ENCODE measurements at places on chromosomes 16 and 17.
A peak's percentile ranks its signal among the peaks of the same experiment; 100 is the strongest.

- no peak for DNase-seq
Observed at GRCh38 chr17:18028114-18028951, 10.6 kb downstream of the ATPAF2 start.

GRCh38 chr16:56615353-56615752 is 7.0 kb downstream of the MT2A start:
- no peak for DNase-seq

GRCh38 chr16:168424-168823 is 2.6 kb downstream of the HBM start:
- DNase-seq = no peak

DNA sequence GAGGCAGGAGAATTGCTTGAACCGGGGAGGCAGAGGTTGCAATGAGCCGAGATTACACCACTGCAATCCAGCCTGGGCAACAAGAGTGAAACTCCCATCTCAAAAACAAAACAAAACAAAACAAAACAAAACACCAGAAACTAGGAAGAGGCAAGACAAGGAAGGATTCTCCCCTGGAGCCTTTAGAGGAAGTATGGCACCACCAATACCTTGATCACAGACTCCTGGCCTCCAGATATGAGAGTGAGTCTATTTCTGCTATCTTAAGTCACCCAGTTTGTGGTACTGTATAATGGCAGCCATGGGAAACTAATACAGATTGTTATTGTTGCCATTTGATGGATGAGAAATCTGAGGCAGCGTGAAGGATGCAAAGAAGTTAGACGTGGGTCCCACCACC is 14.6 kb upstream of the CPPED1 start:
- no peak for DNase-seq

GRCh38 chr16:83272843-83273242 is 534.9 kb upstream of the HSBP1 start:
- DNase-seq = no peak

DNA sequence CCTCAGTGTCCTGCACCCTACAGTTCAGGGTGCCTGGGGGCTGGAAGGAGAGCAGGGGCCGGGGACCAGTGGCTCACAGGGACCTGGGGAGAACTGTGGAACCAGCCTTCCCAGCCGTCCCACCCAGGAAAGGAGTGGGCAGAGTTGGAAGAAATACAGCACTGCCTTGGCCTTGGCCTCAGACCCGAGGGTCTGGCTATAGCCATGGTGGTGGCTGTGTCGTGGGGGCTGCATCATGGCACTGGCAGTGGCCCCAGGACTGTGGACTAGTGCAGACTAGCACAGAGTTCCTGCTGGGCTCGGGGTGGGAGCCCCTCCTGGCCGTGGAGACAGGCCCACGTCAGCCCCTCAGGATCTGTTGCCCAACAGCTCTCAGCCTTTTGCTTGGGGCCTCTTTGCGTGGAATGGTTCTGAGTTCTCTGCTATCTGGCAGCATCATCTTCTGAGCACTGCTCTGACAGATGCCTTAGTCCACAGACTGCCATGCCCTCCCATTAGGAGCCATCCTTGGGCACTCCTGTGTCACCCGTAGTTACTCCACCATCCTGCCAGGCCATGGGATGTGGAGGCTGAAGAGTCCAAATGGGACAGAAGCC is 12.6 kb upstream of the DNASE1 start:
- no peak for DNase-seq

GRCh38 chr17:48013876-48014594 is 23.6 kb downstream of the COPZ2 start:
- no peak for DNase-seq

GRCh38 chr16:66054095-66054494 is 312.4 kb upstream of the CDH5 start:
- DNase-seq = no peak

GRCh38 chr17:43907998-43908721 is 824 bp upstream of the MPP2 start:
- DNase-seq = peak; percentile 53

- DNase-seq = no peak
Observed at GRCh38 chr17:31660684-31661083, 198.4 kb downstream of the COPRS start.

DNA sequence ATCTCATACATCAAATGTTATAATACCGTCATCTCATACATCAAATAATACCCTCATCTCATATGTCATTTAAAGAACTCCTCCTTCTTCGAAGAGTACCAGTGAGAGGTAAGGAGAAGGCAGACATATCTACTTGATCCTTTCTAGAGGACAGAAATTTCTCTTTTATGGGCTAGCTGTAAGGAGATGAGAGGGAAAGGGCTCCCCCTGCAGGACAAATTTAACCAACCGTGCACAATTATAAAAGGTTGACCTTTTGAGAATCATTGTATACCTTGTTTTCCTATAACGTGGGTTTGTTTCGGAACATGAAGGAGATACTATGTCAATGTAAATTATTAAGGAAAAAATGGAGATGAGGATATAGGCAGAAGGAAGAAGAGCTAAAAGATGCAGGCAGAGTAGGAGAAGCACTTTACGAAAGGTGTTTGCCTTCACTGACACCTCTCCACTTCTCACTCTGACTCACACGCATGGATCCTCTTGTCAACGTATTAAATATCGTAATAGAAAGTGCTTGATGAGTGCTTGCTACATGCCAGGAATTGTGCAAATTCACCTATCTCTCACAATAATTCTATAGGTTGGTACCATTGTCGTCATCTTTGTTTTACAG is 465.9 kb upstream of the ERCC4 start:
- no peak for DNase-seq

DNA sequence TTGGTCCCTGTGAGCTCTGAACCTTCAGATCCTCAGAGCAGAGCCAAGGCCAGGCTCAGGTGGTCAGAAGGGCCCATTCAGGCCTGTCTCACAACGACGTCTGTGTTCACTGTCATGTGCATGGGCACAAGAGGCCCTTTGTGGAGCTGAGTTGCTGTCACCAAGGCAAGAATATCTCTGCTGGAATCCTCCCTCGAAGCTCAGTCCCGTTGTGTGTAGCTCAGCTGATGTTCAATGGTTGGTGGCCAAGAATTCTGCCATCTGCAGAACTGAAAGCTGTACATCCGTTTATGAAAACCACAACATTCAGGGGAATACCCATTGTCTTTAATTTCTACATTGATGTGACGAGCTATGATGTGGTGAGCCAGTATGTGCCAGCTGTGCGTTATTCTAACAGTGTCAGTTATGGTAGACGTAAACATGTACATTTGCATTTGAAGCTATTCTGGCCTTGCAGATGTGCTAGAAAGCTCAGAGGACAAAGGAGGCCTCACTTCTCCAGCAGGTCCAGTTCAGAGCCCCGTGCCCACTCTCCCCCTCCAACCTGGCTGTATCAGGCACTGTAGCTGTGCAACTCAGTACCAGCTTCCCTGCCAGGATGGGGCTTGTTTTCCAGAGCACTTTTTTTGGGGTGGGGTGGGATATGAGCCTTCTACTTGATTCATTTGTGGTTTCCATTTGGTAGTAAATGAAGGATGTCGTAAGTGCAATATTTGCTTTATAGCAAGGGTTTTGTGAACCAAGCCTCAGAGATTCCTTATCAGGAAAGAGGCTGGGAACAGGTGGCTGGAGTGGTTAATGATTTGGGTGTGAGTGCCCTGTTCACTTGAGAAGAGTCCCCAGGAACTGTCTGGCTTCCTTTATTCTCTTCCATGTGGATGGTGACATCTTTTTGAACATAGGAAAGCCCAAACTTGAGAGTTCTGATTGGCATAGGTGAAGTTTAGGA is 56.1 kb downstream of the B9D1 start:
- no peak for DNase-seq

GRCh38 chr17:58302919-58303585 is 22.3 kb upstream of the MPO start:
- DNase-seq = no peak

DNA sequence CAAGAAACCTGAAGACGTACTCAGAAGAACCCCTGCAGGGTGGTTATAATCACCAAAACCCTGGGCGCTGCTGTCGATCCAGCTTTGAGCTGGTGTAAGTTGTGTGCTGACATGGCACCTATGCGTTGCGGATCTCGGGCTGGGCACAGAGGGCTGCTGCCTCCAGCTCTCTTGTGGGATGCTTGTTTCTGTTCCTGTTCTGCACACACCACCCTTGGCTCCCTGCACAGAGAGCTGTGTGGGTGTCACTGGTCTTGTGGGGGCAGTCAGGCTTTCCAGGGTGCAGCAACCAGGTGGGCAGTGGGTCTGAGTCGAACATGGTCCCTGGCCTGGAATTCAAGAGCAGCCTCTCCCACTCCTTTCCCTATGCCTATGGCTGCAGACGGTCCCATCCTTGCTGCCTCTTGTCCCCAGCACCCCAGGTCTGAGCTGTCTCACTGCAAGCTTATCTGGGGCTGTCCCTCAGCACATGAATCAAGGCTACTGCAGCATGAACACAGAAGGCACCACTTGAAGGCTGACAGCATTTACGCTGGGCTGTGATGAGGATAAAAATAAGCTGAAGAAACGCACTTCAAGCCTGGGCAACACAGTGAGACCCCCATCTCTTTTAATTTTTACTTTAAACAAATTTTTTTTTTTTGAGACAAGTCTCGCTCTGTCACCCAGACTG is 20.1 kb downstream of the ZNF276 start:
- no peak for DNase-seq

DNA sequence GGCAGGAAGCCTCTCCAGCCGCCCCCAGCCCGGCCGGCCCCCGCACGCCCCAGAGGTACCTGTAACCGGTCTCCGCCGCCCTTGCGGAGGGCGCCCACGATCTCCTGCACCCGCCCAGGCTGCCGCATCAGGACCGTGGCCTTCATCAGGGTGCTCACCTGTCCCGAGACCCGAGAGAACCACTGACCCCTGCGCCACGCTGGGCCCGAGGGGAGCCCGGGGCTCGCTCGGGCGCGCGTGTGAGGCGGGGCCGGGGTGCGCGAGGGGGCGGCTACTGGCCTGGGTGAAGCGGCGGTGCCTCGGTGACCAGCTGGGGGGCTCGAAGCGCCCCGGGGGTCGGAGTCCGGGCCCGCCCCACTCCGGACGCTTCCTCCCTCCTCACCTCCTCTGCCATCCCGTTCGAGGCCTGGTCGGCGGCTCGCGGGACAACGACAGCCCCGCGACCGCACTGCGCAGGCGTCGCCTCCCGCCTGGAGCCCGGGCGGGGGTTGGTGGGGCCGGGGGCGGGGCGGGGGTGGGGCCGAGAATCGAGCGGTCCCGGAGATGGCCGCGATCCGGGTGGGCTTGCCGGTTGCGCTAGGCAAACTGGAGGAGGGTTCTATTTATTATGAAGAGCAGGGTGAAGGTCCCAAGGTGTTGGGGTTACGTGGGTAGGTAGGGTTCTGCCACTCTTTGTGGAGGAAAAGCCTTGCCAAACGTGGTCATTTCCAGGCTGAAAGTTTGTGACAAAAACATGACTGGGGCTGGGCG is at the start of gene NT5C3B:
Gene NT5C3B (minus strand): TSS at position 433 of the 750 bp plus-strand sequence. CDS start 39 bp downstream, at position 394.
- peak; percentile 39 for DNase-seq

DNA sequence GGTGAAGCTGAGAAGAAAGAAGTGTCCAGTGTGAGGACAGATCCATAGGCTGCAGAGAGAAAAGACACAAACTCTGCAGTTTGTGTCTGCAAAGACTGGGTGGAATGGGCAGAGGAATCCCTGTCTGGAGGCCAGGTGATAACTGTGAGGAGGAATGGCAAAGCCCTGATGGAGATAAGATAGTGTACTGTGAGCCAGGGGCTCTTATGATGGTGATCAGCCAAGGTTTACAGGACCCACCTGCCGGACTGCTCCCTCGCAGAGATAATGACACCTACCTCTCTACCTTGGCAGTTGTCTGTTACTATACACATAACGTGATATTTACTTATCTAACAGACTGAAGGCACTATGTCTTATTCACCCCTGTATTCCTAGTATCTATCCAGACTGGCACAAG is 92.6 kb upstream of the ASIC2 start:
- no peak for DNase-seq

DNA sequence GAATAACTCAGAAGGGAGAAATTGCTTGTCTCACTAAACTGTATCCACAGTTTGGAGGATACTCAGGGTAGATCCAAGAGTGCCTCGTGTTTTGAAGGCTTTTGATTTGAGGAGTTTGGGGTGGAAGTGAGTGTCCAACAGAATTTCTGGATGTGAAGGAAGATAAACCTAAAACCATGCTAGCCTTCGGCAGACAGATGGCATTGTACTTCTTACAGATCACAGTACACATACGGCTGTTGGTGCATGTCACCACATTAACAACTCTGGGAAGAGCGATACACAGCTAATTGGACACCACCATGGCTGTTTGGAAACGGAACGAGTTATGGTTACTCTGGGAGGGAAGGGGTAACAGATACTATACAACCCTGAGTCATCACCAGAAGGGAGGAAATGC is 420.4 kb downstream of the GRIN2A start:
- no peak for DNase-seq

DNA sequence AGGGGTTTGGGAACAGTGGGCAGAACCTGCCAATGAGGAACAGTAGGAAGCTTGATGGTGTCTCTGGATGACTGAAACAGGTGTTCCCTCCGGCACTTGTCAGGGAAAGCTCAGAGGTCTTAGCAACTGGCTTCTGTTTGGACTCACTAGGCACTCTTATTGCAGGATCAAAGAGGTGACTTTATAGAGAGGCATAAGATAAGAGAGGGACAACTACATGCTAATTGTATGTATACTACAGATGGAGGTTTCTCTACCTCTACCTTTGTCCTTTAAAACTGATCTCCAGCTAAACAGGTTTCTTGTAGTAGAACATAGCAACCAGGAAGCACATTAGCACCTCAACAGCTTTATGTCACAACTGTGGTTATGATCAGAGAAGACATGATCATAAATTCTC is 7.6 kb downstream of the CNTD1 start:
- no peak for DNase-seq
